ENCODE measurements at places on chromosomes 7 and 10.

DNA sequence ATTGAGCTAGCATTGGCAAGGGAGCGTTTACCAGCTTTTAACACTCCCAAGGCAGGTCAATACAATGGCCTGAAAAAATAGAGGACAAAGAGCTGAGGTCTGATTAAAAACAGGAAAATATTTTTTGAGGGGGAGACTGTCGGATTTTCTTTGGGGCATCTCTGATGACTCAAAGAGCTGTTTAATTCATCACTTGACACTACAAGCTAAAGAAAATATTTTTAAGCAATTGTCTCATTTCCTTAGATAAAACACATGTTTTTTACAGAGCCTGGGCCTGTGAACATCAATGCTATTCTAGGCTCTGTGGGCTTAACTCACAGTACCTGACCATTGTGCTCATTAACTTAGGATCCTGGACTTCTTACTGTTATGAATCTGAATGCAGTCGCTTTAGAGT is 100.8 kb downstream of the NRP1 start:
- DNase-seq: no peak

GRCh38 chr10:3389130-3389529 is 216.5 kb upstream of the PITRM1 start:
- no peak for DNase-seq

- no peak for DNase-seq
Observed at GRCh38 chr7:98805956-98806838, 63.6 kb downstream of the TMEM130 start.

DNA sequence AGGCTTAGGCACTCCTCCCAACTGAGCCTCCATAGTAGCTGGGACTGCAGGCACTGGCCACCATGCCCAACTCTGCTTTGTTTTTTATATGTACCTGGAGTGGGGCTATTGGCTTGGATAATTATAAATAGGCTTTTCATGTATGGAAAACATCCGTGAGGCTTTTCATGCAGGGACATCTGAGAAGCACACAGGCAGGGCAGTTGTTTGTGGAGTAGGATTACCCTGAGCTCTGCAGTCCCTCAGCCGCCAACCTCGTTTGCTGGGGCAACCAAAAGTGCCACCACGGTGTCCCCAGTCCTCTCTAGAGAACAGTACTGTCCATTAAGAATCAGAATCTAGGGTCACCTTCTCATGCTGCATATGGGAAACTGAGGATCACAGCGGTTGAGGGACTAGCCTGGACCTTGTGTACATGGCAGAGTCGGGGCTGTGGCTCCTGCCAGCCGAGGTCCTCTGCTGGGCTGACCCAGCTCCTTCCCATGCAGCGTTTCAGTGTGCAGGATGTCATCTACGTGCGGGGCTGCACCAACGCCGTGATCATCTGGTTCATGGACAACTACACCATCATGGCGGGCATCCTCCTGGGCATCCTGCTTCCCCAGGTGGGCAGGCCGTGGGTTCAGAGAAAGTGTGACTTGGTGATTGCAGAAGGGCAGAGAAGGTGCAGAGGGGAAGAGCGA is 54.5 kb downstream of the TSPAN15 start:
- no peak for DNase-seq

DNA sequence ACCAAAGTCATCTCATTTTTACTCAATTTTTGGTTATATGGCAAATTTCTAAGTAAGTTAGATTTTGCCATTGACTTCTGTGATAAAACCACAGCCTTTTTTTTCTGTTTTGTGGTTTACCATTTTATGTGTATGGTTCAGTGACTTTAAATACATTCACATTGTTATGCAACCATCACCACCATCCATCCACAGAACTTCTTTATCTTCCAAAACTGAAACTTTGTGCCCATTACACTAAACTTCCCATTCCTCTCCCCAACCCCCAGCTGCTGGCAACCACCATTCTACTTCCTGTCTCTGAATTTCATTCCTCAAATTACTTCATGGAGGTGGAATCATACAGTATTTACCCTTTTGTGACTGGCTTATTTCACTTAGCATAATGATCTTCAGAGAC is 280.4 kb upstream of the TCERG1L start:
- DNase-seq: no peak

- no peak for DNase-seq
Observed at GRCh38 chr10:89330537-89331212, 2.9 kb downstream of the IFIT3 start.

GRCh38 chr7:157977306-157977705 is 610.3 kb downstream of the PTPRN2 start:
- DNase-seq: no peak

GRCh38 chr7:7519056-7519455 is 16.6 kb downstream of the COL28A1 start:
- DNase-seq: no peak

DNA sequence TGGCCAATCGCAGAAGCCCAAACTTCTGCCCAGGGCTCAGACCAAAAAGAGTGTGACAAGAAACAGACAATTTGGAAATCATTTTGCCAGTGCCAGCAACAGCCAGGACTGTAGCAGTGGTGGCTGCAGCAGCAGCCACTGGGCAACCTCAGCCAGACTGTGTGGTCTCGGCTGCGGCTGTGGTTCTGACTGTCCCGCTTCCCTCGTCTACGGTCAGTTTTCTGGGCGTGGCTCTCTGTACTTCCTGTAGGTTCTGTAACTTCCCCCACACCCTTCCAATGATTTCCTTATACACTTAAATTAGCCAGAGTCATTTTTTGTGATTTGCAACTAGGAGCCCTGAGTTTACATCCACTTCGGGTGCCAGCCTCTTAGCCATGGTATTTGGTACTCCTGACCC is 39.9 kb downstream of the CYTH3 start:
- no peak for DNase-seq

Data from stimulated activated CD8-positive, alpha-beta memory T cell treated with anti-CD3 and anti-CD28 coated beads, Interleukin-15, amount 100 ng/mL, for 48 hours (primary cell).